ENCODE measurements at places on chromosomes 16 and 17.

DNA sequence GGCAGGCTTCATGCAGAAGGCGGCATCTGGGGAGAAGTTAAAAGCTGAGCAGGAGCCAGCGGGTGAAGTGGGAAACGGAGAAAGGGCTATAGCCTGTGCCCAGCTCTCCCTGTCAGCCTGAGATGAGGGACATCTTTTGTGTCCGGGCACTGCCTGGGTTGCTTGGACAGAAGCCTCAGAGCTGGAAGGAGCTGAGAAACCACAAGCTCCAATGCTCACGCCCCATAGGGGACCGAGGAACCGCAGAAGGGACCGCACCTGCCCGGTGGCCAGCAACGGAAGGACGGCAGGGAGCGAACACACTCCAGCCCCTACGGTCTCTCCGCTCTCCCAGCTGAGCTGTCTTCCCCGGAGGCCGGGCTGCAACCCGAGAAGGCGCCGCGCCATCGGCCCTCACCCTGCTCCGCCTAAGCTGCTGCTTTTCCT lies 175.8 kb downstream of the NPIPB11 start:
- DNase-seq, result no peak

DNA sequence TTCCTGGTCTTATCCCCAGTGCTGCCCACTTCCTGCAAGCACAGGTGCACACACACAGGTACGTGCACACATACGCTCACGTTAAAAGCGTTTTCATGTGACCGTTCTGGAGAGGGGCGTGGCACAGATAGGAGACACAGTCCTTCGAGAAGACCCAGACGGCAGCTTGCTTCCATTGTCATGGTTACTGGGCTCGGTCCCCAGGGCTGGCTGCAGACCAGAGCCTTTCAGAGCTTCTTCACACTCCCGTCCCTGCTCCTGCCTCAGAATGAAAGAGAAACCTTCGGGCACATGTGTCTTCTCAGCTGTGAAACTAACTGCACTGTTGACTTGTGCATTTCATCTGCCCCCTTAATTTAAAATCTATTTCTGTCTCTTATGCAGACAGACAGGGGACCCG lies 154.2 kb downstream of the PITPNC1 start:
- no peak for DNase-seq

GRCh38 chr16:79628501-79628975 lies 28.0 kb upstream of the MAF start:
- DNase-seq, result peak; percentile 2

GRCh38 chr17:76672892-76673291 lies 29.3 kb upstream of the ST6GALNAC1 start:
- DNase-seq, result no peak

- no peak for DNase-seq
Observed at GRCh38 chr17:5976251-5976650, 93.9 kb upstream of the WSCD1 start.

- no peak for DNase-seq
Observed at GRCh38 chr17:13352747-13353415, 248.8 kb downstream of the HS3ST3A1 start.

DNA sequence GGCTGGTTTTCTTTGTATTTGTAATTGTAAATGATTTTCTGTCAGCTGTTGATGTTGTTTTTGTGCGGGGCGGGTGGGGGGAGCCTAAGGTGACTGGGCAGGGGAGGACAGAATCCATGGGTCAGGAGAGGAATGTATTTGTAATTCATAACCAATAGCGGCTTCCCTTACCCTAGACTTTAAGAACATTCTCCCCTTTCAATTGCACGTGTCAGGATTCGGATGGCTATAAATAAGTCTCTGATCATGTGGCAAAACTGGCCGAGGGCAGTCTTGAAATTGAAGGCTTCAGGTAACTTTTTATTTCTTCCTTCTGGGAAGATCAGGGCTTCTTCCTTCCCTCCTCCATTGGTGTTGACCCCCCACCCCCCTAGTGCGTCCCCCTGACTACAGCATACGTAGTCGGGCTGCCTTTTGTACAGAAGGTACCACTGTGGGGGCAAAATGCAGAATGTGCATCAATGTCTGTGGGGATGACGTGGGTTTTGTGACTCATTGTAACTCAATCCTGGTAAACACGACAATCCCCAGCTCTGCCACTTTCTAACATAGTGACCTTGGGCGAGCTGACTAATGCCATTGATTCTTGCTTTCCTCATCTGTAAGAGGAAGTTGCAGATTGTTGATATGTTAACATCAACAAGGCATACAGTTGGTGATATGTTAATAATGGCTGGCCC lies 16.2 kb downstream of the MARCHF10 start:
- DNase-seq, result no peak

DNA sequence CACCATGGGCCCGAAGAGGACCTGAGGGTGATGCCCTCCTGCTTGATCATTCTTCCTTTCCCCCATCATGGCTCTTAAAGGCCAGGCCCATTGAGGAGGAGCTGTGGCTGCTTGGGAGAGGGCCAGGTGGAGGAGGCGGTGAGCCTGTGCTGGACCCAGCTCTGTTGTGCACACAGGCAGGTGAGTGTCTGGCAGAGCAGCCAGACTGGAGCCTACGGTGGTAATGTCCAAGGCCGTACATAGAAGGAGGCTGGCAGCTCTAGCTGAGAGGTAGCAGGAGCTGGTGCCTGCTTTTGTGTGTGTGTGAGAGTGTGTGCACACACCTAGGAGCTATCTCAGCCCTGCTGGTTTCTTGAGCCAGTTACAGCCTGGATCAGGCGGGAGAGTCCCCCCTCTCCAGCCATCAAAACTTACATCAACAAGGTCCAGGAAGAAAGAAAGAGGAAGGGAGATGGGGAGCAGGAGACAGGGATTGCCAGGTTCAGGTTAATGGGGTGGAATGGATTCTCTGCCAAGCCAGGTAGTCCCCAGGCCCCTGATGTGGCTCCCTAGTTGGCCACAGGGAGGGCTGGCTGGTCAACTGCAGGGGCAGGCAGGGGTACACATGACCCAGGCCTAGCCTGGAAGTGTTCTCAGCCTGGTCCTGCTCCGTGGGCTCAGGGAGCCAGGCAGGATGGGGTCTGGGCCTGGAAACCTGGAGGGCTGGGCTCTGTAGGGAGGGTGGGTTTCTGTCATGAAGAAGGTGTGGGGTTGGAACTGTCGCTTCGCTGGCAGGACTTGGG lies 107.1 kb downstream of the RAP1GAP2 start:
- no peak for DNase-seq

DNA sequence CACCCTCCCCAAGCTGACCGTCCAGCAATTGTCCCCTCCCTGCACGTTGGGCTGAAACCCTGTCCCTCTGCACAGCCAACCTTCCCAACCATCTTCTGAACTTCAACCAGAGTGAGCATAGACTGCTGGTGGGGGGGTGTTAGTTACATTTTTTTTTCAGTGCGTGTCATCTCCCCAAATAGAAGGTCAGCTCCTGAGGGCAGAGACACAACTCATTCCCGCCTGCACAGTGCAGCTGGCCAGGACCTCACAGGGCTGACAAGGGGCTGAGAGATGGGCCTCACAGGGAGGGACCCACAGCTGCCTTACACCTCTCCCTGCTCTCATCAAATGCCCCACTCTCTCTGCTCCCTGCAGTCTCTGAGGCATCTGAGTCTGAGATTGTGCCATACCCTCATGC lies 8.4 kb downstream of the SRL start:
- DNase-seq, result no peak

GRCh38 chr17:13993106-13993505 lies 76.2 kb upstream of the COX10 start:
- DNase-seq, result no peak

DNA sequence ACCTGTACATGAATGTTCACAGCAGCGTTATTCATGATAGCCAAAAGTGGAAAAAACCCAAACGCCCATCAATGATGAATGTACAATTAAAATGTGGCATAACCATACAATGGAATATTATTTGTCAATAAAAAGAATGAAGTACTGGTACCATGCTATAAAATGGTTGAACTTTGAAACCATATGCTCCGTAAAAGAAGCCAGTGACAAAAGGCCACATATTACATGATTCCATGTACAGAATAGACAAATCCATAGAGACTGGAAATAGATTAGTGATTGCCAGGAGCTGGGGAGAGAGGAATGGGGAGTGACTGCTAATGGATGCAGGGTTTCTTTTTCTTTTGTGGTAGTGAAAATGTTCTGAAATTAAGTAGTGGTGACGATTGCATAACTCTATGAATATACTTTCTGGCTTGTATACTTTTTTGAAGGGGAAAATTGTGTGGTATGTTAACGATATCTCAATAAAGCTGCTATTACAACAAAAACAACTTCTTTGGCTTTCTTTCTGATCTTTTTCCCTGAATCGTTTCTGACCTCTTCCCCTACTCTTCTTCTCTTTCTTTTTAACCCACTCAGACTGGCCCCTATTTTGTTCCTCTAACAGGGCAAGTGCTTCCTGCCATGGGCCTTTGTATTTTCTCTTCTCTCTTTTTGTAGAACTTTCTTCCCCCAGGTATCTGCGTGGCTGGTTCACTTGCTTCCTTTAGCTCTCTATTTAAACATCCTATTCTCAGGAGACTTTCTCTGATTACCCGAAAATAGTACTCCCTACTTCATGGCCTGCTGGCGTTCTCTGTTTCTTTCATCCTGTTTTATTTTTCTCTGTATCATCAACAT lies 67.9 kb downstream of the FTO start:
- DNase-seq, result no peak

- DNase-seq, result no peak
Observed at GRCh38 chr17:15466131-15466530, 1.3 kb downstream of the CDRT4 start.

- DNase-seq, result peak; percentile 95
Observed at GRCh38 chr17:45161288-45162024, at the start of gene HEXIM2. Gene HEXIM2, plus strand, starts transcription at chr17:45161875. Its CDS starts 919 bp downstream, at chr17:45162794.

GRCh38 chr17:4902540-4902939 lies 358 bp downstream of the CHRNE start:
- no peak for DNase-seq

DNA sequence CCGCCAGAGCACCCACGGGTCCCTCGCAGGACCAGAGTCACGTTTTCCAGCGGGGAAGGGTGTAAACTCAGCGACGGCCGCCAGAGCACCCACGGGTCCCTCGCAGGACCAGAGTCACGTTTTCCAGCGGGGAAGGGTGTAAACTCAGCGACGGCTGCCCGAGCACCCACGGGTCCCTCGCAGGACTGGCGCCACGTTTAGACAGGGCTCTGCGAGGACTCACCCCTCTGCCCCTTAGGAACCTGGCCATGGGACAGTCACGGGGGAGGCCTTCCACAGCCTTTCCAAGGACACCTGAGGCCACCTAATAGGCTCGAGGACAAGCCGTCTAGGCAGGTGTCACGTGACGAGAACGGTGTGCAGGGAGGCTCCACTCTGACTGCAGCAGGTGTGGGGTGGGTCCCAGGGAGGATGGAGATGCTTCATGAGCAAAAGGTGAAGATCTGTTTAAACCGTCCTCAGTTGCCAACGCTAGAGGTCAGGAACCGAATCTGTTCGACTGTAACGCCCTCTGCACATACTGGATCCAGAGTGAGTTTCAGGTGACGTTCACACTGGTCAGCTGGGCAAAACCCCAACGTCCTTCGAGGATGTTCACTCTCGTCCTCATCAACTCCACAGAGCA lies 48.0 kb upstream of the METRNL start:
- no peak for DNase-seq

DNA sequence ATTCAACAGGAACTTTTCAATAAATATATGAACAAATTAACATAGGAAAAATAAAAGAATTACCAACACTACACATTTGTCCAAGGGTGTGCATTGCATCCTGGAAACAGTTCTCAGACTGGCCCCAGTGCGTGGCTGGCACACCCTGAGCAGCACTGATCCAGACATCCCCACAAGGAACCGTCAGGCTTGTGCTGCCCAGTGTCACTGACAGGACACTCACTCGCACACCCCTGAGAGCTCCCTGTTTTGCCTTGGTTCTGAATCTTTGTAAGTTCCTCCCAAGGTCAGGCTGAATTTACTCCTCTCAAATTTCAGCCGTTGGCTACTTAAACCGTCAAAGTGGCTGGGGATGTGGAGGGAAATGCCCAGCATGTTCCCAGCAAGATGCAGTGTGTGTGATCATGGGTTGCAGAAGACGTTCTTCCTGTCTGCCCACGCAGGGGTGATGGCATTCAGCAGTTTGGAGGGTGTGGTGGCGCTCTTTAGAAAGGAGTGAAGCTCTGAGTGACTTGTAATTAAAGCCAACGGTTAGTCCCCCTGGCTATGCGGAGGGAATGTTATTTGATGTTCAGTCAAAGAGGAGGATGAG lies 1.7 kb downstream of the MT2A start:
- DNase-seq, result peak; percentile 25

DNA sequence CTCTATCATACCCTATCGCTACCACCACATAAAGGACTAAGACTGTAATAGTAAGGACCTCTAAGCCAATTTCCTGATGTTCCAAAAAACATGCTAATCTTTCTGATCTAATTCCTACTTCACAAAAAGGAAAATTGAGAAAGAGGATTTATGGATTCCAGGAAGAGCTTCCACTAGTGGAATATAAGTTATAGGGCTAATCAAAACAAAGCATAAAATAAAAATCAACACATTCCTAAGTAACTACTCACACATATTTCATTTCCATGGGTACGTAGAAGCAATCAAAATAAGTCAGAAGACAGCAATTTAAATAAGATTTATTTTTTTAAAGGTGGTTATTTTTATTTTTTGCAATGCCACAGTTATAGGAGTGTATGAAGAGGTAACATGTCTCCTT lies 12.4 kb downstream of the CCDC43 start:
- no peak for DNase-seq

GRCh38 chr17:74493331-74493833 lies 26.9 kb downstream of the CD300A start:
- no peak for DNase-seq

- DNase-seq, result no peak
Observed at GRCh38 chr16:76345163-76345661, 68.0 kb downstream of the CNTNAP4 start.

- no peak for DNase-seq
Observed at GRCh38 chr16:74999609-75000480, 1.0 kb downstream of the ZNRF1 start.

- DNase-seq, result no peak
Observed at GRCh38 chr17:31690151-31690551, 168.9 kb downstream of the COPRS start.

DNA sequence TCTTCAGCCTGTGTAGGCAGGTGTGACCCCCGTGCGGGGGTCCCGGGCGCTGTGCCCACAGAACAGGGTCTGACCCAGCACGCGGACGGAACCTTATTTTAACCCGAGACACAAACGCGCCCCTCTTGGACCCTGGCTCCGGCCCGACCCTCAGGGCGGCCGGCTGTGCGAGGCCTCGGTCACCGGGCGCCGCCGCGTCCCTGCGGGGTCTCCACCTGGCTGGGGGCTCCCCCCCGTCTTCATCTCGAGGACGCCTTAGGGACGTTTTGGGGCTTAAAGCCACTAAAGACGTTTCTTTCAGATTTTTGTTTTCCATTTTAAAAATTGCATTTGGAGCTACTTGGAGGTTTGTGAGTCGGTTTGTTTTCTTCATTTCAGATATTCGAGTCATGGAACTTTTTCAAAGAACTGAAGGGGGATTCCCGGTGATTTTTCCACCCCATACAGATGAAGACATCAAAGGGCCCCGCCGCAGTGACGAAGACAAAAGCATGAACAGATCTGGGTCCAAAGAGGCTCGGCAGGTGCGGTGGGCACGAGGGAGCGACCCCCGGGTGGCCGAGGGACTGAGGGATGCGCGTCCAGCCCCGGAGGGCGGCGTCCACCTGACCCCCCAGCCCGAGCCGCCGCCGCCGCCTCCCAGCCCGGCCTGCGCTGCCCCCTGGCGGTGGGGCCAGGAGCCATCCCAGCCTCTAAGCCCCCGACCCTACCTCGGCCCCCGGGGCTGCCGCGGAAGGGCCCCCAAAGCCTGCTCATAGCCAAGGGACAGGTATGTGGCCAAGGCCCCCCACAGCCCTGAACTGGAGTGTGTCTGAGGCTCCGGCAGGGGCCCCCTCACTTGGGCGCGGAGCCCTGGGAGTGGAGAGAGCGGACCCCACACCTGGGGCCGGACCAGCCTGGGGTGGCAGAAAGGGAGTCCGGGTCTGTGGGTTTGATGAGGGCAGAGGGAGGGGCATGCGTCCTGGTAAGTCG lies 3.8 kb upstream of the CD7 start:
- DNase-seq, result peak; percentile 68

All from stimulated activated CD4-positive, alpha-beta T cell treated with anti-CD3 and anti-CD28 coated beads, TNF-alpha, amount 100 ng/mL, for 1 hour (primary cell).